Activated CD8-positive, alpha-beta memory T cell treated with anti-CD3 and anti-CD28 coated beads, Interleukin-2, amount 10 ng/mL, durations not matched to agents 7 days and 5 days (primary cell): ENCODE measurements at places on chromosomes 11 and 22.

GRCh38 chr11:12949453-12949852 lies 59.7 kb upstream of the RASSF10 start:
- no peak for DNase-seq
- H3K27me3 ChIP-seq: peaks cover 16% of the 10 kb centered on the region
- H3K4me1 ChIP-seq: no peaks in the 10 kb centered on the region

GRCh38 chr11:61923166-61924063 lies 6.0 kb upstream of the RAB3IL1 start:
- H3K4me3 ChIP-seq: no peak overlapping the region
- H3K36me3 ChIP-seq: no peaks in the 10 kb centered on the region
- peaks cover 26% of the 10 kb centered on the region for H3K27me3 ChIP-seq
- DNase-seq: no peak
- no peak overlapping the region for H3K27ac ChIP-seq
- H3K4me1 ChIP-seq: no peaks in the 10 kb centered on the region

DNA sequence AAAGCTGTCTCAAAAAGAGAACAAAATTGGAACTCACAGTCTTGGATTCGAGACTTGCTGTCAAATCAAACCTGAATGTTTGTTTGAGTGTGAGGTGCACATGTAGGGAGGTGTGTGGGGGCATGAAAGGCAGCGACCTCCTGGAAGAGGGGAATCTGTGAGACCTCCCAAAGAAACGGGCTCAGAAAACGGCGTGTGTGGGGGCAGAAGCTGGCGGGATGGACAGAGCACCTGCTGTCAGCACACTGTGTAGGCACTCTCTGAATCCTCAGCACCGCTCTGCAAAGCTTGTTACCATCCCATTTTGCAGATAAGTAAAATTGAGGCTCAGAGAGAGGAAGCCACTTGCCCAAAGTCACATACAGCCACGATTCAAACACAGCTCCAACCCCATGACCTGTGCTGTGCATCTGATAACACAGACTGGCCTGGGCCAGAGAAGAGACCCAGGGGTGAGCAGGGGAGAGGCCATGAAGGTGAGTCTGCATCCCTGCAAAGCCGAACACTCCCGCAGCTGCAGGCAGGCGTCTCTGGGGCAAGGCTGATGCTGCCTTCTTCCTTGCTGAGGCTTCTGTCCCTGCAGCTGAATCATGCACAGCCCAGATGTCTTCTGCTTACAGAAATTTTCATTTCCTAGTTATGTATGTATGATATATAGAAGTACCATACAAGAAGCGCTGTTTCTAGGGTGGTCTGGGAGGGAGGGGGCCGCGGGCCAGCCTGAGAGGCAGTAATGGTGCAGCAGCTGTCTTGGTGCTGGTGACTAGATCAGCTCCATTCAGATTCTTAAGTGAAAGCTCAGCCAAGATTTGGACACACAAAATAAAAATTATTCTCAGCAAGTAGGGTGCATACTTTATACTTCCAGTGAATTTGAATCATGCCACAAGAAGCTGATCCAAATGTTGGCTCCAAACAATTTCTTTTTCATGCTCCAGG lies 67.3 kb upstream of the SHISAL1 start:
- no peak overlapping the region for H3K27ac ChIP-seq
- no peaks in the 10 kb centered on the region for H3K4me1 ChIP-seq
- peaks cover 1% of the 10 kb centered on the region for H3K36me3 ChIP-seq
- no peak overlapping the region for H3K4me3 ChIP-seq

DNA sequence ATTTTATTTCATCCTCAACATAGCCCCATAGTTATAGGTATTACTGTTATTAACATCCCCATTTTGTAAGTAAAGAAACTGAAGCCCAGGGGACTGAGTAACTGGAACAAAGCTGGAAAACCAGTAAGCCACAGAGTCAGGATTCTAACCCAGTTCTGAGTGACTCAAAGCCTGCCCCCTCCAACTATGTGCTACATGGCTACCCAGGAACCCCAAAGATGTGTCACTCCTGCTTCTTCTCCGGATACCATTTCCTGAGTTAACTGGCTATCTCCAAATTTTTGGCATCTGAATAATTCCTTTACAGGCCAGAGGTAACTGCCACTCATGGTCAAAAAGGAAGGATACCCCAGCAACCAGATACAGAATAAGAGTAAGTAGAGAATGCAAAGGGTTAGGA lies 43.6 kb downstream of the TENM4 start:
- no peak overlapping the region for H3K27ac ChIP-seq
- no peak for DNase-seq
- no peaks in the 10 kb centered on the region for H3K36me3 ChIP-seq
- no peaks in the 10 kb centered on the region for H3K27me3 ChIP-seq
- no peaks in the 10 kb centered on the region for H3K4me1 ChIP-seq

- no peak overlapping the region for H3K27ac ChIP-seq
- H3K4me3 ChIP-seq: no peak overlapping the region
- H3K4me1 ChIP-seq: no peaks in the 10 kb centered on the region
These were observed 154.3 kb upstream of the TBCEL start for GRCh38 chr11:120869516-120870011.

- H3K27me3 ChIP-seq: peaks cover 9% of the 10 kb centered on the region
- no peak overlapping the region for H3K27ac ChIP-seq
- no peaks in the 10 kb centered on the region for H3K36me3 ChIP-seq
- H3K4me3 ChIP-seq: no peak overlapping the region
These were observed 421.3 kb upstream of the NARS2 start for GRCh38 chr11:78996007-78996406.

DNA sequence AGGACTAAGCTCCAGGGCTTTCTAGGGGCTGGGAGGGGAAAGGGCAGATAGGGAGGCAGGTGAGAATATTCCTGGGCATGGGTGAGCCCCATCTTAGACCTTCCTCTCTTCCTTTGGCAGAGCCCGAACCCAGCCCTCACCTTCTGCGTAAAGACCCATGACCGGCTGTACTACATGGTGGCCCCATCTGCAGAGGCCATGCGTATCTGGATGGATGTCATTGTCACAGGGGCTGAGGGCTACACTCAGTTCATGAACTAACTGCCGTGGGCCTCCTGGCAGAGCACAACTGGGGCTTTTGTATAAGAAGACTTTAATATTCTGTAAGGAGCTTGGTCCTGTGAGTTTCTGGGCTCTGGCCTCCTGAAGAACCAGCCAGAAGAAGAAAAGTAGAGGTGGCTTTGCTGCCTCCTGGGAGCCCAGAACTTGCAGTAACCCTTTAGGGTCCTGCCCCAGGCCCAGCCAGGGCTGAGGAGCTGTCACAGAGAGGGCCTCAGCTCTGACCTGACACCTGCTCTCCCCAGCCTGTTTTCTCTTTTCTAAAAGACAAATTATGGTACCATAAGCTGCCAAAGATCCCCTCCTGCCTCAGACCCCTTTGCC lies 22.8 kb downstream of the TREH start:
- no peaks in the 10 kb centered on the region for H3K27me3 ChIP-seq
- DNase-seq: no peak
- H3K4me1 ChIP-seq: peaks cover 6% of the 10 kb centered on the region
- H3K36me3 ChIP-seq: no peaks in the 10 kb centered on the region
- H3K27ac ChIP-seq: no peak overlapping the region
- no peak overlapping the region for H3K4me3 ChIP-seq

GRCh38 chr11:124595302-124595701 lies 15.9 kb upstream of the PANX3 start:
- no peak for DNase-seq
- H3K27ac ChIP-seq: no peak overlapping the region
- no peak overlapping the region for H3K4me3 ChIP-seq
- no peaks in the 10 kb centered on the region for H3K36me3 ChIP-seq

DNA sequence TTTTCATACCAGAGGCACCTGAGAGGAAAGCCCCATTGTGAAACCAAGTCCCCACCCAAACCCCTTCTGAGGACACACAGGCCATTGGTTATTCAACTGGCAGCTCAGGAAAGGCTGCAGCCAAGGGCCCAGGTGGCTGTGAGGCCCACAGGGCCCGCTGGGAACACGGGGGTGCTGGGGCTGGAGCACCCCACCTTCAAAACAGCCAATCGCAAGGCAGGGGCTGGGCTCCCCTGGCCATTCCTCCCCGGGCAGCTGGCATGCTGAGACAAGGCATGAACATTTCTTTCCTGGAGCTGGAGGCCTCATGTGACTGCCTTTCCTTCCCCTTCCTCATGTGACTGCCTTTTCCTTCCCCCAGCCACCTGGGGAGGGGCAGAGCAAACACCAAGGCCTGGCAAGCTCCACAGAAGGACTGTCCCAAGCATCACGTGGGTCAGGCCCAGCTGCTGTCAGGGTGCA lies 76.9 kb downstream of the PIWIL3 start:
- no peak overlapping the region for H3K4me3 ChIP-seq
- DNase-seq: no peak
- no peak overlapping the region for H3K27ac ChIP-seq
- no peaks in the 10 kb centered on the region for H3K36me3 ChIP-seq
- peaks cover 2% of the 10 kb centered on the region for H3K27me3 ChIP-seq

GRCh38 chr11:114135737-114136151 lies 76.2 kb downstream of the ZBTB16 start:
- H3K4me1 ChIP-seq: peaks cover 14% of the 10 kb centered on the region
- peaks cover 3% of the 10 kb centered on the region for H3K27me3 ChIP-seq
- H3K27ac ChIP-seq: no peak overlapping the region

DNA sequence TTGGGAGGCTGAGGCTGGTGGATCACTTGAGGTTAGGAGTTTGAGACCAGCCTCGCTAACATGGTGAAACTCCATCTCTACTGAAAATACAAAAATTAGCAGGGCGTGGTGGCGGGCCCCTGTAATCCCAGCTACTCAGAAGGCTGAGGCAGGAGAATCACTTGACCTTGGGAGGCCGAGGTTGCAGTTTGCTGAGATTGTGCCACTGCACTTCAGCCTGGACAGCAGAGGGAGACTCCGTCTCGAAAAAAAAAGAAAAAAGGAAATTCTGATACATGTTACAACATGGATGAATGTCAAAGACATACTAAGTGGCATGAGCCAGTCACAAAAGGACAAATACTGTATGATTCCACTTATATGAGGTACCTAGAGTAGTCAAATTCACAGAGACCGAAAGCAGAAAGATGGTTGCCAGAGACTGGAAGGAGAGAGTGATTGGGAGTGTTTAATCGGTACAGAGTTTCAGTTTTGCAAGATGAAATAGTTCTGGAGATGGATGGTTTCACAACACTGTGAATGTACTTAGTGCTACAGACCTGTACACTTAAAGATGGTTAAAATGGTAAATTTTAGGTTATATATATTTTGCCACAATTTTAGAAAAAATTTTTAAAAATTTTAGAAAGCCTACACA lies 92.3 kb downstream of the BLID start:
- H3K4me3 ChIP-seq: no peak overlapping the region
- H3K36me3 ChIP-seq: no peaks in the 10 kb centered on the region
- no peaks in the 10 kb centered on the region for H3K4me1 ChIP-seq
- DNase-seq: no peak
- H3K27ac ChIP-seq: no peak overlapping the region

DNA sequence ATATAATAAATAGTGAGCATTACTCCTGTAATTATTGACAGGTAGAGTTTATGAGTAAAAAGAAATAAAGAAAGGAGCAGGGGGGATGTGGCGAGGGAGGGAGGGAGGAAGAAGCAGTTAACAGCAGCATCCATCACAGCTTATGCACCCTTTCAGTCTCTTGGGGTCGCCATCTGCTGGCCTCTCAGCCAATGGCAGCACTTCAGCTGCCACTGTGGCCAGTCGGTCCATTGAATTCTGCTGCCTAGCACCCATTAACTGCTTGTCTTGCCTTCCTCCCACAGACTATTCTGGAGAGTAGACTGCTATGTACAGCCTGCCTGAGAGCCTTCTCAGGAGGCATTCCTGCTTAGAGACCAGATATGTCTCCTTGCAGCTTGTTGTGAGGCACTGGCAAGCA lies 388.3 kb downstream of the TENM4 start:
- no peak overlapping the region for H3K4me3 ChIP-seq
- H3K36me3 ChIP-seq: no peaks in the 10 kb centered on the region
- no peak for DNase-seq
- no peak overlapping the region for H3K27ac ChIP-seq
- H3K4me1 ChIP-seq: no peaks in the 10 kb centered on the region

GRCh38 chr11:24356501-24356900 lies 140.4 kb upstream of the LUZP2 start:
- no peak overlapping the region for H3K4me3 ChIP-seq
- H3K4me1 ChIP-seq: no peaks in the 10 kb centered on the region
- no peaks in the 10 kb centered on the region for H3K36me3 ChIP-seq
- DNase-seq: no peak
- H3K27me3 ChIP-seq: no peaks in the 10 kb centered on the region

DNA sequence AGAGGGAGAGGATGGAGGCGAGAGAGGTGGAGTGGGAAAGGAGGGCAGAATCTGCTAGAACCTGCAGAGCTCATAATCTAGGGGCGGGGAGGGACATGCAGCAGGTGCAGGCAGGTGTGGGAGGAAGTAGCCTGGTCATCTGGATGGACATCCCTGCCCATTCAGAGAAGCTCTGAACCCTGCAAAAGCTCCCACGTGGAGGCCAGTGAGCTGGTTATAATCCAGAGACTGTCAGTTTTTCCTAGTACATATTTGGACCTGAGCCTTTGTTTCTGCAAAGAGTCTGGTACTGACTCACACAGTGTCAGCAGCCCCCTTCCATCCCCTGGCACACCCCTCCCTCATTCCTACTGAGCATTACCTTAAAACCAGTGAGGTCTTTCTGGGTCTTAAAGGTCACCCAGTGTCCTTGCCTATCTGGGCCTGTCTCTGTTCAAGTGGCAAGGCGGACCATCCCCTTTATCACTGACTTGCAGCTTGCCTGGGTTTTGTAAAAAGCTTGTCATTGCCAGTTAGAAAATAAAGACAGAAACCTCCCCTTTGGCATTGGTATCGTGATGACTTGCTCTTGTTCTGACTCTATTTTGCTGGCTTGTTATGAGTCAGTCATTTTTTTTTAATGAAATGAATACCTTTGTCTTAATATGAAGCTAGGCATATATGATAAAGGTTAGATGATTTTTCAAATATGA lies 26.1 kb downstream of the PTPRJ start:
- DNase-seq: peak; percentile 77
- no peaks in the 10 kb centered on the region for H3K27me3 ChIP-seq
- peak overlapping the region; percentile 99 for H3K27ac ChIP-seq
- peak overlapping the region; percentile 65 for H3K4me3 ChIP-seq
- H3K4me1 ChIP-seq: peaks cover 83% of the 10 kb centered on the region
- peaks cover 16% of the 10 kb centered on the region for H3K36me3 ChIP-seq

DNA sequence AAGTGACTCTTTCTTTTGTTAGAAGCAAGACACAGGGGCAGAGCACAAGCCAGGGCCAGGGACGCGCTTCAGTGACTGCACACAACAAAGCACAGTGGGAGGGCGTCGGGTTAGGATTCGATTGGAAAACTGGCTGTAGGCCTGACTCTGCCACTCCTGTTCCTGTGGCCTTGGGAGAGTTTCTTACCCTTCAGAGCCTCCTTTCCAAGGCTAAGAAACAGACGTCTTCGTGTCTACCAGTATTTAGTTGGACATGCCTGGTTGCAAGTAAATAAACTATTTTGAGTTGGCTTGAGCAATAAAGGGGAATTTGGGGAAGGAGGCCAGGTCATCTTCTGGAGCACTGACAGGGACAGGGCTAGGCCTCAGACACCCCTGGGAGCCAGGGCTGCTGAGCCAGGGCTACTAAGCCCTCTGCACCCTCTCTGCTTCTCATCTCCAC lies 549.1 kb downstream of the INSC start:
- H3K27me3 ChIP-seq: no peaks in the 10 kb centered on the region
- no peaks in the 10 kb centered on the region for H3K4me1 ChIP-seq
- no peak overlapping the region for H3K27ac ChIP-seq
- H3K4me3 ChIP-seq: no peak overlapping the region

- no peaks in the 10 kb centered on the region for H3K4me1 ChIP-seq
- H3K27me3 ChIP-seq: peaks cover 5% of the 10 kb centered on the region
- DNase-seq: peak; percentile 88
- no peak overlapping the region for H3K4me3 ChIP-seq
These were observed 84.4 kb upstream of the SEPTIN5 start for GRCh38 chr22:19629720-19630419.
